Naive thymus-derived CD4-positive, alpha-beta T cell (primary cell): ENCODE measurements at places on chromosomes 1 and 21. TPM values are rescaled to one million over a fixed set of nuclear protein-coding genes. Genes with fewer than 3 reads are reported as not detected.

TAS1R1 gene
- not detected in 2 replicates for total RNA-seq

- DNase-seq, result no peak
These were observed 9.2 kb upstream of the GADD45A start for GRCh38 chr1:67675800-67676199.

- DNase-seq, result no peak
These were observed 22.6 kb downstream of the MIS18A start for GRCh38 chr21:32256251-32256650.

- no peak for DNase-seq
These were observed 7.2 kb upstream of the CCN1 start for GRCh38 chr1:85573322-85573721.

DNA sequence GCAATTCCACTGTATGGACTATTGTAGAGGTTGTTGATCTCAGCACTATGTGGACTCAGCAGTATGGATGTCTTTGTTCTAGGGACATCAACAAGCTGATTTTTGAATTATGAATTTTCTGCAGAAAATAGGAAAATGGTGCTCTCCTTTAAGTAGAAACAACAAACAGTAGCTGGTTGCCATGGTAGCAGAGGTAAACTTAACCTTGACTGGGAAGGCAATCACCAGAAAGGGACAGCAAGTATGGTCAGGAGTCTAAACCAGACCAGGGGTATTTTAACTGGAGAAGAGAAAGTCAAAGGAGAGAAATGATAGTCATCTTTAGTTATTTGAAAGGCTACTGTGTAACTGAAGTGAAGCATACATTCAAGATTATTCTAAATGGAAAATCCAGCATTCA is 22.3 kb downstream of the WLS start:
- no peak for DNase-seq

- no peak for DNase-seq
These were observed 45.9 kb downstream of the ADSS2 start for GRCh38 chr1:244405856-244406255.

DNA sequence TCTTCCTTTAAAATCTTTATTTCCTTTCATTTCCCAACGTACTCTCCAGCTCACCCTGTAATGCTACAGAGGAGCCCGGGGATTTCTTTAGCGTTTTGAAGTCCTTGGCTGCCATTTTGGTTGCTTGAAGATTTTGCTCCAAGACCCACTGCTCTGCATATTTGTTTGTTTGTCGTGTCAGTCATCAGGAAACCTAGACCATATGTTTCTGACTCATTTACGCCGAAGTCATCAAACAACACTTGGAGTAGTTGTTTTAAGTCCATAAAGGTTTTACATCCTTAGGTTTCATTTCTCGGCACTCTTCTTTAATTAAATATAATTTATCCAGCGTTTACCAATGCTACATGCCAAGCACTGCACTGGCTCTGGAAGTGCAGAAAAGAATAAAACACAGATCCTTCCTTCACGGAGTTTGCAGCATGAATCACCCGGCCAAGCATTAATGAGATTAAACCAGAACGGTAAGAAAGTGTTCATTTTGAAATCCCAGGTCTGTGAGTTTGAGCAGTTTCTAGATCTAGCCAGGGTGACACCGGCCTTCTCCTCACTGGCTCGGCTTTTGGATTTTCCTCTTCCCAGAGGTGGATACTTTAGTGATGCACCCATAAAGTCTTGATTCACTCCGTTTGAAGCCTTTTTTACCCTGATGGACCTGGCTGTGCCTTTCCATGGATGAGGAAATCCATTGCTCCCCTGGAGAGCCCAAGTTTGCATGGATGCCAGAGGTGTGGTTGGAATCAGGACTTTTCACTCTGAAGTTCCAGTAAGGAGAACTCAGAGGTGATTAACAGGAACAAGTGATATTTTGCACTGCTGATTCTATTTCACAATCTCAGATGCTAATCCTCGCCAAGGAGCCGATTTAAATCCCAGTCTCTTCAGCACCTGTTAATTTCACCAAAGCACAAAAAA is 109.3 kb downstream of the KAZN start:
- DNase-seq, result no peak

LCE1C gene
- not detected in 2 replicates for total RNA-seq

DNA sequence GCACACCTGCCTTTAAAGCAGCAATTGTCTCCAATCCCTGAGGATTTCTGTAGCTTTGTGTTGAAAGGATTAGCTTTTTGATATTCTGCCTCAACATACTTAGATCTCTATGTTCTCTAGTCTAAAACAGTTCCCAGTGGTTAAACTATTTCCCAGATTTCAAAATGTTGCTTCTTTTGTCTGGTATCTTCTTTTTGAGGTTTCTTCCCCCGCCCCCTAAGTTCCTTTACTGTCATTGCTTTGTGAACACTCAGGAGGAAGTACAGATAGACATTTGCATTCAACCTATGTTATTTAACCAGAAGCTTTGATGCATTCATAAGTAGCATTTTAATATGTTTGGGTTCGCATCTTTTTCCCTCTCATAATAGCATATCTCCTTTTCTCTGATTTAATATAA is 33.5 kb downstream of the CYYR1 start:
- DNase-seq, result no peak

DNA sequence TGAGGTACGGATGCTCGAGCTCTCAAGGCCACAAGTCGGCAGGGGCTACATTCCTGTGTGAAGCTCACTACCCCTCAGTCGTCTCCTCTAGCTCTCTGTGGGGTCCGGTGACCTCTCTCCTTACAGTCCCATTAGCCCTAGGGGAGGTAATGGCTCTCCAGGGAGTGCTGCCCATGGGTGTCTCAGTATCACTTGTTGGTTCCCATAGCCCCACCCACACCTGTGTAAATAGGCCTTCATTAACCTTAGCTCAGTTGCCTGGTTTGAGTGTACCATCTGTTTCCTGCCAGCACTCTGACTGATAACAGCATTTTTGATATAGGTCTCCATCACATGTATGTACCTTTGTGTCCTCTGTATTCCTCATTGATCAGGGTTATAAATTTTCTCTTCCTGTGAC is 133.2 kb upstream of the KCNJ15 start:
- DNase-seq, result no peak

- DNase-seq, result no peak
These were observed 359.3 kb downstream of the SMYD3 start for GRCh38 chr1:246147524-246148461.

RGS16 gene
- 0.49 TPM for total RNA-seq
